ENCODE measurements at places on chromosomes 3 and 15.

DNA sequence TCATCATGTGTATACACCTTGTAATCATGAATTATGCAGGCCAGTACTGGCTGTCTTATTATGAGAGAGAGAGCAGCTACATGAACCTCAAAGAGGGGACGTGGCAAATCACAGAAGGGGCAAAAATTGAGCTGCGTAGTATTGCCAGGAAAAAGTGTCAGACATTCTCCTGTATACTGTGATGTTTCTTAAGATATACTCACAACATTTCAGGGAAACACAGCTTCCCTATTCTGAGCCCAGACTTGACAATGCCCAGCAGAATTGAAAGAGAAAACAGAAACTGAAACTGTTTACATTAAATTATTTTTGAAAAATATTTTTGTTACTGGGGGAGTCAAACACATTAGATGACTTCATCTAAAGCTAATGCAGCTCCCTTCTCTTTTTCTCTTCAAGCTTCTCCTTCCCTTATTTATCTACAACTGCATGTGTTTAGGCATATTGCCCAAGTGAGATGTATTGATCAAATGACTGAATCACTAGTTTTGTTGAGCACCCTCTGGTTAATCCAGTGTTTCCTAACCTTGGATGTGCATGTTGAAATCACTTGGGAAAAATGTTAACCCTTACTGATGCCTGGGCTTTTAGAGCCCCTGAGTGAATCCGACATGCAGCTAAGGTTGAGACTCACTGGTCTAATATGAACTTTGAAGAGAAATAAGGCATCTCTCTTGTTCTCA lies 39.5 kb downstream of the CADPS start:
- no peaks in the 10 kb centered on the region for H3K4me1 ChIP-seq
- no peak overlapping the region for H3K27ac ChIP-seq
- no peaks in the 10 kb centered on the region for H3K27me3 ChIP-seq

DNA sequence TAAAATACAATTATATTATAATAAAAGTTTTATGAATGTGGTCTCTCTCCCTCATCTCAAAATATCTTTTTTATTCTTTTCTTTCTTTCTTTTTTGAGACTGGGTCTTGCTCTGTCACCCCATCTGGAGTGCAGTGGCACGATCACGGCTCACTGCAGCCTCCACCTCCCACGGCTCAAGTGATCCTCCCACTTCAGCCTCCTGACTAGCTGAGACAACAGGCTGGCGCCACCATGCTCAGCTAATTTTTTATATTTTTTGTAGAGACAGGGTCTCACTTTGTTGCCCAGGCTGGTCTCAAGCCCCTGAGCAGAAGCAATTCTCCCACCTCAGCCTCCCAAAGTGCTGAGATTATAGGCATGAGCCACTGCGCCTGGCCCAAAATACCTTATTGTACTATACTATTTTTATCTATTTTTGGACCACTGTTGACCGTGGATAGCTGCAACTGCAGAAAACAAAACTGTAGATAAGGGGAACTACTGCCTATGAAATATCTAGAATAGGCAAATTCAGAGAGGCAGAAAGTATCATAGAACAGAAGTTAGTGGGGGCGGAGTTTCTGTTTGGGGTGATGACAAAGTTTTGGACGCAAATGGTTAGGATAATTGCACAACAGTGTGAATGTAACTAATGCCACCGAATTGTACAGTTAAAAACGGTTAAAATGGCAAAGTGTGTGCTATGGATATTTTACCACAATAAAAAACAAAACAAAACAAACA lies 66.6 kb downstream of the SLC12A8 start:
- no peak overlapping the region for H3K4me3 ChIP-seq
- H3K36me3 ChIP-seq: no peaks in the 10 kb centered on the region
- no peaks in the 10 kb centered on the region for H3K4me1 ChIP-seq
- DNase-seq: no peak

DNA sequence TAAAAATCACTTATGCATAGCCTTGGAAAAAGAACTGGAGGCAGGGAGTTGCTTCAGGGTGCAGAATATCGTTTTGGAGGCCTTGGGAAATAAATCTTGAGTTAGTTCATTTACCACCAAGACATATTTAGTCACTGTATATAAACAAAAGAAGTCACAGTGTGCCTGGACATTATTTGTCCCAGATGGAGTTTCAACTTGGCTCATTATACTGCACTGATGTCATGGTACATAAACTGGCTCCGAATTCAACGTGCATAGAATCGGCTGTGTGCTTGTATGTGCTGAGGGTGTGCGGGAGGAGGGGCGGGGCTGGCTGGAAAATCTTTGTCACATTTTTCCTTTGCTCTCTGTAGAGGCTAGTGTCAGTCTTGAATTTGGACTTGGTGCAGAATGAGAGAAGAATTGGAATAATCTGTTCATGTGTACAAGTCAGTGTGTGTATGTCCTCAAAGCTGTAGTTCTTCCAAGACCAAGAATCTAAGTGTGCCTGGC lies 86.6 kb downstream of the FNDC3B start:
- H3K36me3 ChIP-seq: peaks cover 9% of the 10 kb centered on the region
- H3K27ac ChIP-seq: peak overlapping the region; percentile 63

DNA sequence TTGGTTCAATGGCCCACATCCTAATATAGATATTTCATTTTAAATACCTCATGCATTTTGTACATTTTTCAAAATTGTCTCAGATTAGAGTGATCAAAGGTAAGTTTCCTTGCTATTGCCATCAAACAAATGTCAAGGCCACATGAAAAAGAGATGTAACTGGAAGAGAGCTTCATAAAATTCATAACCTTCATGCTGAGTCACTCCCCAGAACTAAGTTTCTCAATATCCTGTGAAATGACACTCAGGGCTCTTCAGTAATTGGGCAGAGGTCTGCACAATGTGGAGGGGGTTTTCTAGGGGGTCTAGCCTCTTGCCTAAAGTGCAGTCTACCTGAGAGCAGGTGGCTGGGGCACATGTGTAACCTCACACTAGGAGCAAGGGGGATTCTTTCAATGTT lies 152.2 kb upstream of the SLC2A2 start:
- H3K4me1 ChIP-seq: peaks cover 9% of the 10 kb centered on the region
- no peak overlapping the region for H3K4me3 ChIP-seq
- H3K27me3 ChIP-seq: no peaks in the 10 kb centered on the region
- H3K36me3 ChIP-seq: no peaks in the 10 kb centered on the region

Measured in lung (tissue), 17 donors.